NCI-H1694 (cell line): ENCODE measurements at places on chromosomes 12 and 14.

DNA sequence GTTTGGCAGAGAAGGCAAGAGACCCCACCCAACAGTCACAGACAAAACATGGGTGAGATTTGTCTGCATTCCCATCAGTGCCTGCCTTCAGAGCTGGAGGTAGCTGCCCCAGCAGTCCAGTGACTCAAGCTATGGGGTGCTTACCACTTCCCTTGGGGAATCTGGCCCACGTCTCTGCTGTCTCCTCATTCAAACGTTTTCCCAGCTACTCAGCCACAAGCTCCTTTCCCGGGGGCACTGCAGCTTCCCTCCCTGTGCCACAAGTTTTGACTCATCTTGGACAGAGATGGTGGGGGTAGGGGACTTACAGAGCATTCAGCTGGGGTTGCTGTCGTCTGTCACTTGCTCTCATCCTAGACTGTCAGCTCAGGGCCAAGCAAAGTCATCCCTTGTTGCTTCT is 66.6 kb downstream of the FBXL14 start:
- DNase-seq: no peak

- no peak for DNase-seq
Measured at GRCh38 chr14:21987937-21988336, 314.3 kb upstream of the OR4E1 start.

GRCh38 chr12:49187184-49187583 is 1.7 kb downstream of the TUBA1A start:
- DNase-seq: peak; percentile 76

DNA sequence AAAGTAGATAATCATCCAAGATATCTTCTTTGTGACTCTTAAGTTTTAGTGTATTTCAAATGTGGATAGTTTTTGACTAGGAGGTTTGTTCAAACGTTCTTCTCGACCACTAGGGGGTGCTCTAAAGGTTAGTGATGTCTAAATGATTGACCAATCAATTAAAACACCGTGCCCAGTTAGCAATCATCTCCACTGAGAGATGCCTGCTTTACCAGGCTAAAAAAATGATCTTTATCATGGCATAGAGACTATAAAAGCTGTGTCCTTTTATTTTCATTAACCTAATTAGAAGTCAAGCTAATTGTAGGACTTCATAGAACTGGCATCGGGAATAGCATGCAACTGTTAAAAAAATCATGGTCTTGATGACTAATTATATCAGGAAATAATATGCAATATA is 153.9 kb downstream of the PRKCH start:
- DNase-seq: peak; percentile 31

DNA sequence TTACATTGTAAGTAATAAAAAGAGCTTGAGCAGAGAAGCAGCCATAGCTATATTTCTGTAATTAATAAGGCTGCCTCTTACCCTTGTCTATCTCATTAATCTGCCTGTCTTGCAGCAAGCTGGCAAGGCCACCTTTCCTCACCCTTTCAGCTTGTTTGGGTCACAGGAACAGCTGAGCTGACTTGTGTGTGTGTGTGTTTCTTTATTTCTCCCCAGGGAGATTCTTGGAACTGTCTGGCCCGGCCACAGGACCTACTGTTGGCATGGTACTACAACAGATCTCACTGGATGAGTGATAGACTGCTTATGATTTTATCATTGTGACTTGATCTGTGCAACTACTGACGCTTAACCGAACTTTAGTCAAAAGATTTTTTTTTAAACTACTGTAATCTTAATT is 213.7 kb downstream of the SLC2A13 start:
- no peak for DNase-seq

GRCh38 chr14:100442036-100442435 is 118.9 kb downstream of the SLC25A47 start:
- DNase-seq: no peak

DNA sequence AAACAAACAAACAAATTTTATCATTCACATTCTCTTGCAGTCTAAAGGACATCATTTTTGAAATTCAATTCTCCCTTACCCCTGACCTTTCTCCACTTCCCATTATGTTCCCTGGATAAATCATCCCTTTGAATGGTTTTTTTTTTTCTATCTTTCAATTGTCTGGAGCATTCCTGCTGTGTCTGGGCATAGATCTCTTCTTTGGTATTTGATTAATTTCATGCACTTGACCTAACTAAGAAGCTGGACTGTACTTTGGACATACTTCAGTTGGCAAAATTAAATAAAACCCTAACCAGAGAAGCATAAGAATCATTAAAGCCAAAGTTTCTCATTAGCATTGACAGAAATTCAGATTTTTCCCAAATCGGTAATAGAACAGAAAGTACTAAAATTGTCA is 163.6 kb upstream of the BMP4 start:
- DNase-seq: no peak

DNA sequence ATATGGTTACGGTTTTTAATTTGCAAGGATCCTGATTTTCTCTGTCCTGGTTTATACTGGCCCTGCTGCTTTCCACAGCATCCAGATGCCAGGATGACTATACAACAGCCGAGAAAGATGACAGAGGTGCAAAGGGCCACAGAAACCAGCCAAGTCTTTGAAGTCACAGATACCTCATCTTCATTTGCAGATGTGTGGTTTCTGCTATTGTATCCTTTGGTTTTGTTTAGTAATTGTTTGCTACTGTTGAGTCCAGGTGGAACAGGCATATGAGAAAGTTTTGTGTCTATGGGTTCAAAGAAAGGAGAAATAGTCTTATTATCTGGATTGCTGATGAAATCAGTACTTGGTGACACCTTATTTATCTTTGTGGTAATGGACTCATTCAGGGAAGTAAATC is 17.3 kb upstream of the KLHL42 start:
- DNase-seq: no peak
